ENCODE measurements at places on chromosomes 5 and 9.

DNA sequence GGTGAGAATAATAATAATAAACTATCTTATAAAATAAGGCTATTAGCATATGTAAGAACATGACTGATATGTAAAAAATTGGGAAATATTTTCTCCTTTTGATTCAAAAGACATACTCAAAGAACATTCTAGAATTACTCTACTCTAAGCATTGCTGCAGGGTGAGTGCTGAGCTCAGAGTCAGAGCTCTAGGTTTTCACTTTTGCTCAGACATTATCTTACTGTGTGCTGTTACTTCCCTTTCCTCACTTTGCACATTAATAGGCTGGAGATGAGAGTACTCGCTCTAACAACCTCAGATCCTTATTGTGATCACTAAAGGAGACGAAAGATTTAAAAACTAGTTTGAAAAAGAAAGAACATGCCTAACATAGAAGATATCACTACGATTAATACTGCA lies 99.4 kb upstream of the C9orf72 start:
- no peak for DNase-seq

DNA sequence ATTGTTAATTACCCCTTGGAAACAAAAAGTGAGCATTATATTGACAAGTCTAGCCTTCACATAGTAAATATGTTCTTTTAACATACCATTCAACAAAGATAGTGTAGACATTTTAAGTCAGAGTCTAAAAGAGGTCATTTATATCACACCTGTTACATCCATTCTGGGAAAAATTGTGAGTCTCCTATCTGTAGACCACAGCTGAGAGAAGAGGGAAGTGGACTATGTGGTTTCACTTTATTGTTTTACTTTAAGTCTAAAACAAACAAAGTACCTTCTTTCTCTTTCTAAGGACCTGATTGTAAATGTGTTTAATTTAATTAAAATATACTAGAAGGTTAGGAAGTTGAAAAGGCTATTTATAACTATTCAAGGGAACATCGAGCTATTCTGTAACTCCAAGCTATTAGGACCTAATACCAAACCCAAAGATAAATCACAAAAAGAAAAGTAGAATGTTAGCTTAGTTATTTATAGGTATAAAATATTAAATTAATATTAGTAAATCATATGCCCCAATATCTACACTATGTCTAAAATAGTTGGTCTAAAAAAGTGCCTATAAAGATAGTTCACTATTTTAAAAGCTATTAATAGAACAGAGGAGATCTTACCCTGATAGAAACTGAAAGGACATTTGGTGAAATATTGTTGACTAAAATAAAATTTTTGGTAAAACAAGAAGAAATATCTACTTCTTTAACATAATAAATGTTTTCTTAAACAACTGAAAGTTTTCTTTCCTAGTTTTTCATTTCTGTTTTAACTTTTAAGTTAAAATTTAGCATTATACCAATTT lies 134.9 kb downstream of the TMEM167A start:
- DNase-seq, result no peak

DNA sequence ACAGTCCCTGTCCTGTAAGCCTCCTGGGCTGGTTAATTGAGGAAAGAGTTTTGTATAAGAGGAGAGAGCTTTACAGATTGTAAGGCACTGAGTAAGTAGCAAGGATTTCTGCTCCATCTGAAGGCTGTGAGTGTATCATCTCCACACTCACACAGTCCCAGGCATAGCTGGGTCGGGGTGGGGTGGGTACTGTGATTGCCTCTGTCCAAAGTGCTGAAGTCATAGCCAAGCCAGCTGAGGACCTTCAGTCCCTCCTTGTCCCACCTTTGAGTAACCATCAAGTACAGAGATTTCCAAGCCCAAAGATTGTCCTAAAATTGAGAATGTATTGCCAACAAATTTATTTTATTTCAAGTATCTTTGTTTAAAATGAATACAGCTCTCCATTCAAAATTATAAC lies 5.5 kb upstream of the DNAJB5 start:
- no peak for DNase-seq

DNA sequence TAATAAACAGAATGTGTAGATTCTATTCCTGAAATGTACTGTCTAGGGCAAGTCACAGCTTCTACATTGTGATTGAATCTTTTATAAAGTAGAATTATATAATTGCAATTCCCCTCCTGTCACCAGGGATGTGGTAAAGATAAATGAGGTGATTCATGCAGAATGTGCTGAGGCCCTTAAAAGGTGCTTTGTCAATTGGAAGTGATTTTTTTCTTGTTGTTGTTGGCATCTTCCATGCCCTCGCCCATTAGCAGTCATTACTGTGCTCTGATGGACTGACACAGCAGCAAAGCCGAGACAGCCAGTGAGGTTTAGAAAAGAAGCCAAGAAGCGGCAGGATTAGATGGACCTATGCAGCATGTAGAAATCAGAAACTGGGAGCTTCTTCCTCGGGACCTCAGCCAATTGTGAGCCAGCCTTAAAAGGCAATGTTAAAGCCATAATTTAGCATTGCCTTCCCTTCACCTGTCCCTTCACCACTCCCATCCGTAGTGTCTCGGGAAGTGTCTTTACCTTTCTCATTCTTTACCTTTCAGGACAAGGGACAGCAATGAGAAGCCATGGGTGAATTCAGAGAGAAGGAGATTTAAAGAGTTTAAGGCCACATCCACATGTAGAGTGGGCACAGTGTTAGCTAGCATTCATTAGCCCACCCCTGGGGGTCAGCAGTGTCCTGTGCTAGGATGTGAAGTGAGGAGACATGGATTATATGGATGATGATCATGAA lies 257.8 kb downstream of the PLK2 start:
- no peak for DNase-seq

DNA sequence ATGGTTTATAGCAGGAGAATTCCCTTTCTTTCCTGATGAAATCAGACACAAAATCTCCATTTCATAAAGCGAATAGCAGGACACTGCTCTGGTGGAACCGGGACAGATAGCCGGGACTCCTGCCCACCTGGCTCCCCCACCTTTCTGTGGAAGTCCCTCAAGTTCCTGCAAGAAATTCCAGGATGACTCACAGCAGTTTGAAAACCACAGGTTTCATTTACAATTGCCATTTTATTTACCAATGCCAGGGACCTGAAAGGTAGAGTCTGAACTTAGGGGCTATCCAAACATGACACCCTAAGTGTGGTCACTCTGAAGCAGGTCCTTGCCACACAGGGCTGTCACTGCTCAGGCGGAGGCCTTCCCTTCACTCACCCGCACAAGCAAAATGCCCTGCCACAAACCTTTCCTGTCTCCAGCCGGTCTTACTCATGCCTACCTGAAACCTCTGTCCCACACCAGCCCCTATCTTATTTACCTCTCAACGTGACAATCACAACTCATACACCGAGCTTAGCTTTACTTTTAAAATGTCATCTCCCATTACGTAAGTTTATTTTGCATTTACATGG lies 63.3 kb upstream of the TAF1L start:
- DNase-seq, result no peak

DNA sequence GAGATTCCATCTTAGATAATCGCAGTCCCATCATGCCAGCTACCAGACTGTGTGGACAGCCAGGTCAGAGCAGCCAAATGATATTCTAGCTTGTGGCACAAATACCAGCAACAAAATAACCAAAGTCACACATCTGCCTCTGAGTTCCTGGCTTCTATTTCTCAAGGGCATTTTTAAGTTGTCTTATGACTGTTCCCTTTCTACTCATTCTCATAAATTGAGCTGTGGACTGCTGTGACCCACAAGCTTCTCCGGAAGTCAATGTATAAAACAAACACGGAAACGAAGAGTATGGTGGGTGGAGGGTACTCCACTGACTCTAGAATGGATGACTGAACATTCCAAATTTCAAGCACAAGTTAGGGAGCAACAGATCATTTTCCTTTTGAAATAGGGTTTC lies 43.9 kb downstream of the PDCD1LG2 start:
- DNase-seq, result no peak

DNA sequence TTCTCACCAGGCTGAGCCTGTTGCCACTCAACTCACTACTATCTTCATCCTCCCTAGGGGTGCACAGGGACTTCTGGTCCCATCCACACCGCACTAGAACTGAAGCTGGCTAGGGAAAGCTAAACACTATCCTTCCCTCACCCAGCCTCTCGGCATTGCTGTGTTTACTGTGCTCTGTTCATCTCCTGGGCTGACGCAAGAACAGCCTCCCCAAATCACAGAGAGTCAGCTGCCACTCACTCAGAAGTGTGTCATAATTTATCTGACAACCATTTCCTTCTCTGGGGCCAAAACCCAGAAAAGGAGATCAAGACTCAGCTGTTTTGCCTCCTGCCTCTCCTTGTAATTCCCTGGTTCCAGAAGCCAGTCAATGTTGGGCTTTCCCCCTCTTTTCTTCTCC lies 92.8 kb downstream of the ARHGEF28 start:
- no peak for DNase-seq

GRCh38 chr5:161846746-161847145 lies 1.2 kb upstream of the GABRA1 start:
- no peak for DNase-seq

DNA sequence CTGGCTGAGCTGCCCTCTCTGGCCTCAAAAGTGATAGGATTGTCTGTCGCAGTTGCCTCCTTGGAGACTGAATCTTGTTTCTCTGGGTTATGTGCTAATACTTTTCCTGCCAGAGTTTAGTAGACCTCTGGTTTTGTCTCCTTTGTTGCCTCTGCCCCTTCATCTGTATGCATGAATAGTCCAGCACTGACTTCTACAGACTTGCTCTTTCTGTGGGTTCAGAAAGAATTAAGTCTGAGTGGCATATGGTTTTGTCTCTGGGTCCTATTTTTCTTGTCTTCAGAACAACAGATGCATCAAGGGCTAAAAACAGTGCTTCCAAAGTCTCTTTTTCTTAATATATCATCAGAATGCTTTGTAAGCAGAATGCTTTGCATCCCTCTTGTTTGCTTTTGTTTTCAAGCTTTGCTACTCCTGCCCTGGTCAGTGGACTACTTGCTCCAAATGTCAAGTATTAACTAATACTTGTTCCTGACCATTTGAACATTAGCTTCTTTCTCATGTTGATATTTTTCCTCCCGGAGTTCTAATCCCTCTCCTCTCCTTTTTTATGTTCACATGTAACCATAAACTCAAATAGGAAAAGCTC lies 131.7 kb downstream of the UNC13B start:
- DNase-seq, result no peak

GRCh38 chr5:170571281-170571731 lies 67.5 kb downstream of the KCNIP1 start:
- DNase-seq, result no peak

DNA sequence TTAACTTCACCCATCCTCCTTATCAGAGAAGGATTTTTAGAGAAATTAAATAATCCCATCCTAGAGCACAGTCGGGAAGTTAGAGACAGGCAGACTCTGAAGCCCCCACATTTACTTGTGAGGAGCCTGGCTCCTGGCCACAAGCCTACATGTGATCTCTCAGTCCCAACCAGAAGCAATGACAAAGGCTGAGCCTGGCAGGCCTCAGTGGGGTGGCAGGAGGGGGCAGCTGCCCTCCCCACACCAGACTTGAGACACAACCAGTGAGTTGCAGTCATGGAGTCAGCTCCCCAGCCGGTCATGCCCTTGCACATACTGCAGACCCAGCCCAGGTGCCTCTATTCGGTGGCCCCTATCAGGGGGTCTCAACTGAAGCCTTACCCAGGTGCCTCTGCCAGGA lies 11.0 kb downstream of the NAIF1 start:
- DNase-seq, result no peak

DNA sequence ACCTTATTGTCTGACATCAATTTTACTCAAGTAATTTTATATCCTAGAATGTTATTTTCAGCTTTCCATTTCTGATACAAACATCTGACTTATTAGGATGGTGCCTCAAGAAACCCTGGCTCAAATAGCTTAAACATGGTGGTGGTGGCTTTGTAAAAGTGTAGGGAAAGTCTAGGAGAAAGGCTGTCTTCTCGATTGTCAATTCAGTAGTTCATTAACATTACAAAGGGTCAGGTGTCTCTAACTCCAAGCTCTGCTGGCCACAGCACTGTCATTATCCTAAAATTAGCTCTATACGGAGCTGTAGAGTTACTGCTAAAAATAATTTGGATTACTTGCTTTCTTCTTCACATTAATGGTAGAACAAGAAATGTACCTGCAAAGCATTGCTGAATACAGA lies 1360.1 kb upstream of the CDH6 start:
- DNase-seq, result no peak

GRCh38 chr5:138354926-138355378 lies 2.5 kb downstream of the KDM3B start:
- no peak for DNase-seq

GRCh38 chr9:120878188-120879130 lies 1.5 kb upstream of the PHF19 start:
- DNase-seq, result no peak

- no peak for DNase-seq
These were observed 4.1 kb downstream of the SUSD1 start for GRCh38 chr9:112170968-112171367.

DNA sequence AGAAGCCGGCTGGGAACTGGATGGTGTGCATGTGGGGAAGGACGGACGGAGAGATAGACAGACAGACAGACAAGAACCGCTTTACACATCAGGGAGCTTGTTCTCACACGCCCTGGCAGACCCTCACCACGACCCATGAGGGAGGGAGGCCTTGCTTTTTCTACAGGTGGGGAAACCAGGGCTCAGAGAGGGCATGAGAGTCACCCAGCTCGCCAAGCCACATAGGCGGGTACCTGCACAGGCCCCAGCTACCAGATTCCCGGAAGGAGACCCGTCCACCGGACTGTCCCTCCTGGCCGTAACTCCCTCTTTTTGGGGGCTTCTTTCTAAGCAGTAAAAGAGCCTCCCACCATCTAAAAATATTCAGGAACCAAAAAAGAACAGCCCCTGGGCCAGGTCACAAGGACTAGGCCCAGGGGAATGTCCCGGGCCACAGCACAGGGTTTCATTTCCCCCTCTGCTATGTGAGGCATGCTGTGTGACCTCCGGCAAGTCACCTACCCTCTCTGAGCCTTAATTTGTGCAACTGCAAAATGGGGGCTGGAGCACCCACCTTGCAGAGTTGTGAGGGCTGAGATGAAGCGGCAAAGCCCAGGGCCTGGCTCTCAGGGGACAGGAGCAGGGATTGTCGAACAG lies 84.4 kb upstream of the SARDH start:
- DNase-seq, result no peak

Measured in esophagus squamous epithelium (tissue), 5 donors.